ENCODE measurements at places on chromosomes 3 and 15.

DNA sequence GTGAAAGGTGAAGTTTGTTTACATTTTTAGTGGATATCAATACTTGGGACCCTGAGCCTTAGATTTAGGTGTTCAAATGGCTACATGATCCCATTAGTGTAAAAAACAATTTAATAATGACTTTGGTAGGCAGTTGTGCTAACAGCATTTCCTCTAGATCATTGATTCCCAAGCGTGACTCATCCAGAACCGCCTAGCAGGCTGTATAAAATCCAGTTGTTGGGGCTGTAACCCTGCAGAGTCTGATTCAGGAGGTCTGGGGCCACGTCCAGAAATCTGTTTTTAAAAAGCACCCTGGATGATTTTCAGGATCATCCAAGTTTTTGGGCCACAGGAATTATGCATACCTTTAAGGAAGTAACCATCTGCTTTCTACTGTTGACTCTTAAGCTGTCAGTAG lies 156.4 kb downstream of the TP63 start:
- DNase-seq, result no peak

DNA sequence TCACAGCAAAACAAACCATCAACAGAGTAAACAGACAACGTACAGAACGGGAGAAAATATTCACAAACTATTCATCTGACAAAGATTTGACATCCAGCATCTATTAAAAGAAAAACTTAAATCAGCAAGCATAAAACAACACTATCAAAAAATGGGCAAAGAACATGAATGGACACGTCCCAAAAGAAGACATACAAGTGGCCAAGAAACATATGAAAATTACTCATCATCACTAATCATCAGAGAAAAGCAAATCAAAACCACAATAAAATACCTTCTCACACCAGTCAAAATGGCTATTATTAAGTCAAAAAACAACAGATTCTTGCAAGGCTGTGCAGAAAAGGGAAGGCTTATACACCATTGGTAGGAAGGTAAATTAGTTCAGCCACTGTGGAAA lies 13.7 kb upstream of the SERPINI2 start:
- no peak for DNase-seq

GRCh38 chr3:151765685-151766084 lies 32.0 kb downstream of the AADACL2 start:
- DNase-seq, result no peak

DNA sequence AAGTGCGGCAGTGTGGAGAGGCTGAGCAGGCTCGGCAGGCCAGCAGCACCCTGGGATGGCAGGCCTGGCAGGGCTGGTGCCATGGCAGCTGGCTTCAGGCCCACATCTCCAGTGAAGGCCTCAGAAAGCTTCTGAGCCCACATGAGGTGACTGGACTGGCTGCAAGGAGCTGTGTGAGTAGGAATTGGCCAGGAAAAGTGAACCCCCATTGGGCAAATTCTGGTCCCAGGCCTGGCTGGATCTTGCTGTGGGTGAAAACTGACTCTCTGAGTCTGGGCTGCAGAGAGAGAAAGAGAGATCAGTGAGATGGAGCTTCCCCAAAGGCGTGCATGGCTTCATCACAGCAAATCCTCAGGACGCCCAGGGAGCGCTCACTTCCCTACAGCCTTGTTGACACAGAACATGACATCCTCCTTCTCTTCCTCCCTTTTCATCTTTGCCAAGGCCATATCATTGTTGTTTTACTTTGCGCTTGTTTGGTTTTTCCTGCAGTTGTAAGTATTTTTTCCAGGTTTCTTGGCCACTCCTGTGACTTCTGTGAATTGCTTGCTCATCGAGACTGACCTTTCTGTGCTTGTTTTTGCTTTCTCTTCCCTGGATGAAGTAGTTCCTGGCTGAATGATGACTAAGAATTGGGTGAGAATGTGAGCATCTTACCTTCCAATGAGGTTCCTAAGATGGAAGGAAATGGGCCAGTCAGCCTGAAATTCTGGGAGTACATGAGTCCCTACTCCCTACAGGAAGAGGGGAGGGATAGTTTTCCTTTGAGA lies 299.1 kb downstream of the TLE3 start:
- no peak for DNase-seq

GRCh38 chr15:42939841-42940240 lies 19.3 kb upstream of the TTBK2 start:
- DNase-seq, result no peak

DNA sequence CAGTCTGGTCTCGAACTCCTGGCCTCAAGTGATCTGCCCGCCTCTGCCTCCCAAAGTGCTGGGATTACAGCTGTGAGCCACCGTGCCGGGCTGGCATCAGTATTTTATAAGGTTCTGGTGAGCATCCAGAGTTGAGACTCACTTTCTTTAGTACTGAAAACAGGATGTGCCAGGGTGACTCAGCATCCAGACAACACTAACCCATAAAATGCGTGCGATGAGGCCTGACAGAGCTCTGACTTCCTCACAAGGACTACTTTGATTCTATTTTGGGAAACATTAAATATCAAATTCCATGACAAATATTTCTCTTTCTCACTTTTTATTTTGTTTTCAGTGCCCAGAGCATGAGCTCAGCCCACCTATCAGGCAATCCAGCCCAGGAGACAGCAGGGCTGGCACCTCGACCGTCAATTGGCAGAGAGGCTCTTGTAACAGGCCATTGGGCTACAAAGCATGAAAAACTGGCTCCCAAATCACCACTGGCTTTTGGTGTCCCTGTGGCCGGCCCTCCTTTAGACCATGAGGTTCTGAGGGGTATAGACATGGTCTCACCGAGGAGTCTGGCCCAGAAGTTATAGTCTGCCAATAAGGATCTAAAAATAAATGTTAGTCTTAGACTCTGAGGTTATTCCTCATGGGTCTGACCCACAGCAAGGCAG lies 75.0 kb downstream of the FEM1B start:
- no peak for DNase-seq
